ENCODE measurements at places on chromosomes 16 and 17. TPM values are rescaled to one million over a fixed set of nuclear protein-coding genes. Genes with fewer than 3 reads are reported as not detected.

- no peak for DNase-seq
- peaks cover 6% of the 10 kb centered on the region for H3K36me3 ChIP-seq
- peaks cover 74% of the 10 kb centered on the region for H3K27me3 ChIP-seq
Observed at GRCh38 chr16:85308611-85309540, 196.6 kb upstream of the CIBAR2 start.

NLGN2 gene
- total RNA-seq = 13.9 TPM

GRCh38 chr17:32223703-32224102, 41.9 kb upstream of the RHBDL3 start:
- no peak overlapping the region for H3K4me3 ChIP-seq
- H3K4me1 ChIP-seq = no peaks in the 10 kb centered on the region
- H3K27me3 ChIP-seq = no peaks in the 10 kb centered on the region
- no peaks in the 10 kb centered on the region for H3K36me3 ChIP-seq
- no peak for DNase-seq

DNA sequence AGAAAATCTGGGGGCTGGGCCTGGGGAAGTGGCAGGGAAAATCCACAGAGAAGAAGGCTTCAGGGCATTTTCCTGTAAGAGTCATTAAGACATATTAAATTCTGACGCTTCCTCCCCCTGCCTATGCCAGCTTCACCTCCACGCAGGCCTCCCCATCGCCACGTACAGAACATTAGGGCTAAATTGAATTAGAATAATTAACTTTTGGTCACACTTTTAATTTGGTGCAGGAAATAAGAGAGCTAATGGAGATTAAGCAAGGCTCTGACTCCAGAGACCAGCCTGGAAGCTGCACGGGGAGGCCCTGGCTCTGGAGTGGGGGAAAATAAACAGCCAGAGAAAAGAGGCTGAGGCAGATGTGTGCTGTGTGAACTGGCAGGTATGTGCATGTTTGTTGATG, 148.0 kb downstream of the CCT6B start:
- no peaks in the 10 kb centered on the region for H3K4me1 ChIP-seq
- peaks cover 28% of the 10 kb centered on the region for H3K27me3 ChIP-seq
- no peak overlapping the region for H3K27ac ChIP-seq
- no peak overlapping the region for H3K4me3 ChIP-seq
- DNase-seq = no peak

DNA sequence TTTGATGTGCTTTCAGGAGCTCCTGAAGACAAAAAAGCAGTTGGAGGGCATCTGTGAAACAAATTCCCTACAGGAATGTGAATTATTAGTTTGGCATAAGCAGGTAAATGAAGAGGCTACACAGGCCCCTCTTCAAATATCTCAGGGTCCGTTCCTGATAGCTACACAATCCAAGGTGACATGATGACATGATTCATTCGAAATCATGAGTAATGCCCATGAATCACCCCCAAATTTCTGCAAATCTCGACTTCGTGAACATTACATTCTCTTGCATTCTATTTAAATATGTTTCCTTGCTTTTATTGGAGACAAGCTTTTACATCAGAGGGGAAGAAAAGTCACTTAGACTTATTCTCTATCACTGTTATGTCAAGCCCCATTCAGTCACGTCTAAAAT, 22.3 kb downstream of the GAN start:
- DNase-seq = no peak
- no peaks in the 10 kb centered on the region for H3K36me3 ChIP-seq
- no peak overlapping the region for H3K27ac ChIP-seq
- H3K4me3 ChIP-seq = no peak overlapping the region
- H3K4me1 ChIP-seq = no peaks in the 10 kb centered on the region
- no peaks in the 10 kb centered on the region for H3K27me3 ChIP-seq

GRCh38 chr17:55266958-55267688, 2.4 kb downstream of the HLF start:
- no peaks in the 10 kb centered on the region for H3K4me1 ChIP-seq
- H3K27me3 ChIP-seq = peaks cover 34% of the 10 kb centered on the region
- no peak for DNase-seq
- no peak overlapping the region for H3K4me3 ChIP-seq
- no peak overlapping the region for H3K27ac ChIP-seq
- peaks cover 7% of the 10 kb centered on the region for H3K36me3 ChIP-seq

DNA sequence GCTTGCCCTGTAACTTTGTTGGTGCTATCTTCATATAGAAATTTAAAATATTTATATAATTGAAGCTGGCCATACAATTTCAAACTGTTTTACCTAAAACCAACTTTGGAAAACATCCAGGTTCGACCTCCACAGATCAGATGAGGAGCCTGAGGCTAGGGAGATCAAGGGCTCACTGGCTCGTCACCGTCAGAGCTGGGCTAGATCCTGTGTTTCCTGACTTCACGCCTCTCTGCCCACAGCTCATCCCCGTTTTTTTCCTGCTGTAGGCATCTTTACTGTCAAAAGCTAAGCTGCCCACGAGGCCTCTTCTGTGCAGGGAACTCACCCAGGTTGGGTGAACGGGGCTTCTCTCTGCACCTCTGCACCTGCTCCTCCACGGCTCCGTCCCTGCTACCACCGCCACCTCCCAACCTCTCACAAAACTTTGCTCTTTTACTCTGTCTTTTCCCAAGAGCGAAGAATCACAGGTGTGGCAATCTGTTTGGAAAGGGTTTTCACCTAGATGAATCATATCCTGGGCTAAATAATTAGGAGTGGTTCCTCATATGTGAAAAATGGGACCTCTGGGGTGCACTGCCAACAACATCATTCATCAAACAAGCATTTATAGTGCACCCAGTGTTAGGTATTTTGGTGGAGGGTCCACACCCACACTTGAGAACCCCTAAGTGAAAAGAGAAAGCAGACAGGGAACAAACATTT, 24.8 kb upstream of the KDM6B start:
- peaks cover 13% of the 10 kb centered on the region for H3K4me1 ChIP-seq
- no peaks in the 10 kb centered on the region for H3K27me3 ChIP-seq
- no peak for DNase-seq
- H3K4me3 ChIP-seq = peak overlapping the region; percentile 25
- H3K27ac ChIP-seq = peak overlapping the region; percentile 44

GRCh38 chr16:47035436-47035835, 62.0 kb upstream of the DNAJA2 start:
- DNase-seq = no peak
- no peak overlapping the region for H3K27ac ChIP-seq
- peaks cover 9% of the 10 kb centered on the region for H3K36me3 ChIP-seq
- peaks cover 25% of the 10 kb centered on the region for H3K27me3 ChIP-seq
- H3K4me1 ChIP-seq = no peaks in the 10 kb centered on the region

- H3K27ac ChIP-seq = no peak overlapping the region
- H3K4me3 ChIP-seq = no peak overlapping the region
- H3K27me3 ChIP-seq = no peaks in the 10 kb centered on the region
- no peaks in the 10 kb centered on the region for H3K4me1 ChIP-seq
Observed at GRCh38 chr17:14972844-14973243, 292.3 kb downstream of the PMP22 start.

CCL4 gene
- total RNA-seq = not detected

DNA sequence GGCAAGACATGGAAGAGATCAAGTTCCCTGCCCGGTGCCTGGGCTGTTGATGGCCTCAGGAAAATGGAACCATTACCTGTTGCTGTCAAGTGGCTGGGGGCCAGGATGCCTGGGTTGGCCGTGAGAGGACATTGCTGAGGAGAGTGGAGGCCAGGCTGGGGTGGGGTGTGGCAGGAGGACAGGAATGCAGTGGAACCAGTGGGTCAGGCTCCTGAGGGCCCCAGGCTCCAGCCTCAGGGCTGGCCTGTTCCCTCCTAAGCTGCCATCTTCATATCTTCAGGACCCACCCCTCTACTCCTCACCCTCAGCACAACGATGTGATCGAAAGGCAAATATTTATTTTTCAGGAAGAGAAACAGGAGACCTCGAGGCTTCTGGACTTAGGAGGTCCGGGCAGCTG, 8.5 kb upstream of the YPEL3 start:
- peak overlapping the region; percentile 52 for H3K27ac ChIP-seq
- no peaks in the 10 kb centered on the region for H3K27me3 ChIP-seq
- H3K4me3 ChIP-seq = peak overlapping the region; percentile 35
- H3K4me1 ChIP-seq = peaks cover 19% of the 10 kb centered on the region

DNA sequence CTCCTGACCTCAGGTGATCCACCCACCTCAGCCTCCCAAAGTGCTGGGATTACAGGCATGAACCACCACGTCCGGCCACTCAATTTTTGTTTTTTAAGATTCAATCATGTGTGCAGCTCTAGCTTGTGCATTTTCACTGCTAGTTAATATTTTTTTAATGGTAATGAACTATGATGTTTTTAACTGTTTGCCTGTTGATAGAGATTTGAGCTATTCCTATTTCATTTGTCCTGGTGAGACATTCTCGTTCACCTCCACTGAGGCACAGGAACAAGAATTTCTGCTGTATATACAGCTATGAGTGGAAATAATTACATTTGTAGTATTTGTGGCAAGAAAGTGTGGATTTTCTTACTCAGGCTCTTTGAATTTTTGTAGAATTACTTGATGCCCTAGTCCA, 137.7 kb upstream of the MYOCD start:
- no peaks in the 10 kb centered on the region for H3K36me3 ChIP-seq
- H3K27me3 ChIP-seq = no peaks in the 10 kb centered on the region
- no peak overlapping the region for H3K27ac ChIP-seq
- H3K4me3 ChIP-seq = no peak overlapping the region

DNA sequence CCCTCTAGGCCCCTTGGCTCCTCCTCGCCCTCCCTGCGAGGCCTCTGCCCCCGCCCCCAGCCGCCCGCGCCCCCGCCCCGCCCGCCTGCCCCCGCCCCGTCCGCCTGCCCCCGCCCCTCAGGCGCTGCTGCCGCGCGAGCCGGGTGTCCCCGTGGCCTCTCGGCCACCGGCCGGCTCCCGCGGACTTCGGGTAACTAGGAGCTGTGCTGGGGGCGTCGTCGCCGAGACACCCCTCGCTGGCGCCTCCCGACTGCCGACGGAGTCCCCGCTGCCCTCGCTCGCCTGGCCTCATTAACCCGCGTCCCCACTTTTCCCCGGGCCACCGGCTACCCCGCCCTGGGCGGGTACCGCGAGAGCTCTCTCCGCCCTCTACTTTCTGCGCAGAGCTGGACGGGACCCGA, at the start of gene TLCD1:
TLCD1 (minus strand) TSS at position 8 of the 401 bp plus-strand sequence. CDS start 136 bp downstream, outside the sequence.
- H3K36me3 ChIP-seq = peaks cover 80% of the 10 kb centered on the region
- H3K4me1 ChIP-seq = peaks cover 37% of the 10 kb centered on the region
- H3K27ac ChIP-seq = peak within 1 kb of the TSS; percentile 99
- H3K4me3 ChIP-seq = peak within 1 kb of the TSS; percentile 89
- H3K27me3 ChIP-seq = no peaks in the 10 kb centered on the region

- H3K27ac ChIP-seq = no peak overlapping the region
- no peak for DNase-seq
- no peaks in the 10 kb centered on the region for H3K4me1 ChIP-seq
- no peak overlapping the region for H3K4me3 ChIP-seq
Observed at GRCh38 chr16:13324851-13325250, 423.5 kb downstream of the SHISA9 start.

GRCh38 chr16:46918905-46919792, 35.0 kb downstream of the GPT2 start:
- no peaks in the 10 kb centered on the region for H3K27me3 ChIP-seq
- peak overlapping the region; percentile 35 for H3K27ac ChIP-seq
- no peak for DNase-seq

- no peaks in the 10 kb centered on the region for H3K4me1 ChIP-seq
- H3K36me3 ChIP-seq = peaks cover 75% of the 10 kb centered on the region
- H3K27ac ChIP-seq = no peak overlapping the region
- DNase-seq = no peak
- H3K27me3 ChIP-seq = no peaks in the 10 kb centered on the region
Observed at GRCh38 chr17:81885454-81885853, 5.9 kb downstream of the ALYREF start.

TEKT1 gene
- total RNA-seq = not detected

DNA sequence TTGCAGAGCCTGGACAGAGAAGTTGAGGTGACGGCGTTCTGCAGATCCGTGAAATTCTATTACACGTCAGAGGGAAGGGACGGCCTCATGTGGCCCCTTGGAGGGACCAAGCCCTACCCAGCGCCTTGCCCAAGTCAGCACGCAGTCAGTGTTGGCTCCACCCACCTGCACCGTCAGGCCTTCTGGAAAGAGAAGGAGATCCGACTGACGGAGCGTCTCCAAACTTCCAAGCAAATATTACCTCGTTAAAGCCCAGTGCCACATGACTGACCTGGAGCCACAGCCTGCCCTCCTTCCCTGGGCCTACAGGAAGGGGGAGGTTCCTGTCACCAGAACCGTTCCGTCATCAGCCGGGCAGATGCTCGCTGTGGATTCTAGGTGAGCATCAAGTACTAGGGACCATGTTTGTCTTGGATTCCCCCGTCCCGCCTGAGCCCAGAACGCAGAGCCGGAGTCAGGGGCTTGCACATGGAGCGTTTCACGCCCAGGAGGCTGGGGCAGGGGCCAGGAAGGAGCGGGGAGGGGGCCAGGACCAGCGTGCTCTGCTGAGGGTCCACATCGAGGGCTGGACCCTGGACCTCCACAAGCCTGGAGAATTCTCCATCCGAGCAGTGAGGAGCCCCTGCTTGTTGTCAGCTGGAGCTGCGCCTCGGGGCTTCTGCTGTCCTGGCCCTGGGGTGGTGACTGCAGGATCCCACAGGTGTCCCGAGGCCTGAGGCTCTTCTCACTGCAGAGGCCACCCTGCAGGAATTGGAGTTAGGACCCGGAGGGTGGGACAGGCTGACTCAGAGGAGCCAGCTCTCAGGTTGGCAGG, 22.6 kb upstream of the METRNL start:
- DNase-seq = no peak
- no peak overlapping the region for H3K4me3 ChIP-seq
- no peak overlapping the region for H3K27ac ChIP-seq
- H3K27me3 ChIP-seq = no peaks in the 10 kb centered on the region

DNA sequence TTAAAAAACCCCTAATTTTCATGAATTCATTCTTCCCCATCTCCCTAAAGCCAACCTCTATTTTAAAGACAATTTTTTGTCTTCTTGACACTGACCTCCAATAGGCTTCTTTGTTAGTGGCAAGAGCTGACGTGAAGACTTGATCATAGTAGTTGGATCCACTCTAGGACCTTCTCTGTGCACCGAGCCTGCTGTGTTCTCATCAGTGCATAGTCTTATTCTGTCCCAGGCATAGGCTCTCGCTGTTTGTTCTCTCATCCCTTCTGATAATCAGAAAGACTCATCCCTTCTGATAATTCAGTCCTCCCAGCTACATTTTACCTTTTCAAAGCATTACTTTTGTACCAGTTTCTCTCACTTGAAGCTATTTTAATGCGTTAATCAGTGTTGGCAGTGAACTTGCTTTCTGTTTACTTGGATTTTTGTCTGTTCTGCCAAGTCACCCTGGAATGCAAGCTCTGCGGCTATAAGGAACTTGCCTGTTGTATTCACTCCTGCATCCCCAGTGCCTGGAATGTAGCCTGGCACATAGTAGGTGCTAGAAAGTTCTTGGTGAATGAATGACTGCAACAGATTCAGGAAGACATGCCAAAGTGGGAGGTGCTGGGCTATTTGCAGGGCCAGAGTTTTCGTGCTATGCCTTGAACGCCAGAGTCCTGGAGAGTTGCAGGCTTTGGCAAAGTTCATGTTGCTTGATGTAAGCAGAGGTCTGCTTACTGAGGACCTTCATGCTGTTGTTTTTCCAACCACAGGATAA, 147.6 kb upstream of the MPHOSPH6 start:
- DNase-seq = no peak
- H3K27me3 ChIP-seq = peaks cover 3% of the 10 kb centered on the region
- H3K36me3 ChIP-seq = no peaks in the 10 kb centered on the region
- no peak overlapping the region for H3K27ac ChIP-seq

- H3K27ac ChIP-seq = peak within 1 kb of the TSS; percentile 96
- H3K36me3 ChIP-seq = peaks cover 98% of the 10 kb centered on the region
- no peaks in the 10 kb centered on the region for H3K27me3 ChIP-seq
- H3K4me3 ChIP-seq = peak within 1 kb of the TSS; percentile 82
- peak; percentile 98 for DNase-seq
Observed at GRCh38 chr17:50055426-50056216, at the start of gene ITGA3. ITGA3 (plus strand) TSS chr17:50056110; CDS start chr17:50056440, 330 bp downstream.

GRCh38 chr16:87582966-87583325, 19.4 kb upstream of the JPH3 start:
- DNase-seq = no peak
- H3K36me3 ChIP-seq = peaks cover 7% of the 10 kb centered on the region
- H3K4me3 ChIP-seq = no peak overlapping the region
- peaks cover 29% of the 10 kb centered on the region for H3K4me1 ChIP-seq

Measured in Calu3 (cell line).